Ureter (tissue), 1 donor: ENCODE measurements at places on chromosomes 3 and 15. TPM values are rescaled to one million over a fixed set of nuclear protein-coding genes. Genes with fewer than 3 reads are reported as not detected.

GRCh38 chr15:51460796-51461195 lies 119.3 kb downstream of the GLDN start:
- DNase-seq: no peak

DNA sequence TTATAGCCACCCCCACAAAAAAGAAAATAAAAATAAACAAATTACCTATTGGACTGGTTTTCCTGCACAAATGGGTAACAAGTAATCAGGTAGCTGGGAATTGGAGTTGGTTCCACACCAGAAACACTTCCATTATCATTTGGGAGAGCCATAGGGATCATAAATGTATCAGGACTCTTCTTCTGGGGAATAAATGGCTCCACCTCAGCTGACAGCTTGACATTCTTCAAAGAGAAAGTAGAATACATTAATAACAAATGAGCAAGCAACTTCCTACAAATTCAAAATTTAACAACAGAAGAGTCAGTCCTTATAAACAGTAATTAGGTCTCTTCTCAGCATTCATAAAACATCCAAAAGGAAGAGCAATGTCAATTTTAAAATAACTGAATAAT lies 8.7 kb downstream of the SECISBP2L start:
- DNase-seq: no peak

DNA sequence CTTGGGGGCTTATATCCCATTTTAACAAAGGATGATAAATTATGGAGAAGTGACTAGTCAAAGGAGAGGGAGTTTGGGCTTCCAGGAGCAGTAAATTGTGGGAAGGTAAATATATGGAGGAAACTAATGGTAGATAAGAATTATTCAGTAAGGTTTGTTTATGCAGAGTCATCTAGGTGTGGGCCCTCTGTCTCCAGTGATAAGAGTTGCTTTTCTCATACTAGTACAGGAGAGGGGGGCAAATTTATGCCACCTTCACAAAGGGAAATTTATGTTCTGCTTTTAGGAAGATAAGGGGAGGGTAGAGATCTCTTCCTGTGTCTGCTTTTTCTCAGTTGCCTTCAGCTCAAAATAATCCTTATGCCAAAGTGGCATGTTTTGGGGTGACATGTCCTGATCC lies 383.7 kb upstream of the PPP2R3A start:
- DNase-seq: no peak

DNA sequence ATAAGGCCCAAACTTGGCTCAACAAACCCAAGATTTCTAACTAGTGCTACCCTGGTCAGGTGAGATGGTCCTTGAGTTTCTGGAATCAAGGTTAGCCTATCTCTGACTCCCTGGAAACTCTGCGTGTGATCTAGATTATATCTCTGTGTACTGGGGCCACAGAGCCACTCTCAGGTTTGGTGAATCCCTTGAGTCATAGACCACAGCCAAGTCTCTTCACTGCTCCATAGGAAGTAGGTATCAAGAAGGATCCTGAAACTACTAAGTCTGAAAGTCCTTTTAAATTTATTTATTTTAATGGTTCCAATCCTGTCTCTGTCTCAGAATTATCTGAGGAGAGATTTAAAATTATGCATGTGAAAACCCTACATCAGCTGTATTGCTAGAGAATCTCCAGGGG lies 99.1 kb downstream of the TUSC7 start:
- no peak for DNase-seq

- peak; percentile 57 for DNase-seq
Measured at GRCh38 chr3:11482021-11482420, 161.7 kb downstream of the VGLL4 start.

The TMC3 gene
- 1.4 TPM for total RNA-seq

The ALDH1A3 gene
- total RNA-seq: 24.2 TPM

The C3orf52 gene
- total RNA-seq: 50.2 TPM

DNA sequence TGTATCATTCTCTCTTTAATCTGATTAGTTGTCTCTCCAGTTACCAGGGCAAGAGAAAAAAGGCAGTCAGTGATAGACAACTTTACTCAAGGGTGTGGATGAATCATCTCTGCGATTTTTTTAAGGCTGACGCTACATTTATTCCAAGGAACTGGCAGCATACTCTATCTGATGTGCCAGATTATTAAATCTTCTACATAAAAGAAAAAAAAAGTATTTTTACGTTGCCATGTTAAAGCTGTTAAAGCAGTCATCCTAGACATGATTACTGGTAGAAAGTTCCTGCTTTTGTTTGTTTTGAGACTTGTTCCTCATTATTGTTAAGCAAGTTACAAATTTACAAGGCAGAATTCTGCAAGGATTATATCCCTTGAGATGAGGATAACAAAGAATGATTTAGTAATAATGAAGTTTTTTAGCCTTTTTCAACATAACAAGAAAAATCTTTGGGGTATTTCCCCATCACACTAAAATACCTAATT lies 121.7 kb downstream of the CBLB start:
- DNase-seq: no peak

The CPN2 gene
- not detected for total RNA-seq

DNA sequence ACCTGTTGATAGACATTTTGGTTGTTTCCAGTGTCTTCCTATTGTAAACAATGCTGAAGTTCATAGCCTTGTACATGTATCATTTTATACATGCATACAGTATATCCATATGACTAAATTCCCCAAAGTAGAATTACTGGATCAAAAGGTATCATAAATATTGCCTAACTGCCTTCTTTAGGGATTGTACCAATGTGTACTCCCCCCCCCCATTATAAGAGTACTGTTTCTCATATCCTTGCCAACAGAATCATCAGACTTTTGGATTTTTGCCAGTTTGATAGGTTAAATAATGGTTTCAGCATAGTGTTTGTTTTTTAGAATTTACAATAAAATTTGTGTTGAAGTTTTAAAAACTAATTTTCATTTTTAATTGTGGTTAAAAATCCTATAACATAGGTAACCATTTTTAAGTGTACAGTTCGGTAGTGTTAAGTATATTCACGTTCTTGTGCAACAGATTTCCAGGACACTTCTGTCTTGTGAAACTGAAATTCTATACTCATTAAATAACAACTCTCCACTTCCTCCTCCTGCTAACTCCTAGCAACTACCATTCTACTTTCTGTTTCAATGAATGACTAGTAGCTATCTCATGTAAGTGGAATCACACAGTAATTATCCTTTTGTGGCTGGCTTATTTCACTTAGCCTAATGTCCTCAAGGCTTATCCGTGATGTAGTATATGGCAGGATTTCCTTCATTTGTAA lies 30.8 kb upstream of the MAP3K13 start:
- no peak for DNase-seq

- no peak for DNase-seq
Measured at GRCh38 chr3:169112153-169112892, 551.2 kb downstream of the MECOM start.

- DNase-seq: no peak
Measured at GRCh38 chr3:150238048-150238802, 169.9 kb upstream of the TSC22D2 start.

DNA sequence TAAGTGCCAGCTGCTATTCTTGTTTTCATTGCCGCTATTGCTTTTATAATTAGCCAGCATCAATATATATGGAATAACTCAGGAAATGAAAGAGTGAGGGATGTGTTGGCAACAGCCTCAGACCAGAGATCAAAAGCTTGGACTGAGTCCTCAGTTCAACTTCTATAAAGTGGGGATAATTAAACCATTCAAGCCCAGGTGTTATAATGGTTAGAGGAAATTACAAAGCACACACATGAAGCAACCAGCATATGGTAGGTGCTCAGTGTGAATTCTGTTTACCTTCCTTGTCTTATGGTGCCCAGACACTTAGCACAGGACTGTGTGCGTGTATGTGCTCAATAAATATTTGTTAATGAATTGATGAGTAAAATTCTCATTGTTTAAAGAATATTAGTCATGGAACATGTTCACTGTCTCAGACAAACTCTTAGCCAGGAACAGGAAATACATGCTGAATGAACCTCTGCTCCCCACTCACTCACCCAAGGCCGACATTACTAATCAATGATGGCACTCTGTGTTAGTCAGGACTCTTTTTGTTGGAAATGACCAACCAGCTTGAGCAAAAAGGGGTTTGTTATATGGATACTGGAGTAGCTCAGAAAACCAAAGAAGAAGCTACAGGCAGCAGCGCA lies 16.7 kb upstream of the CCDC174 start:
- DNase-seq: no peak

DNA sequence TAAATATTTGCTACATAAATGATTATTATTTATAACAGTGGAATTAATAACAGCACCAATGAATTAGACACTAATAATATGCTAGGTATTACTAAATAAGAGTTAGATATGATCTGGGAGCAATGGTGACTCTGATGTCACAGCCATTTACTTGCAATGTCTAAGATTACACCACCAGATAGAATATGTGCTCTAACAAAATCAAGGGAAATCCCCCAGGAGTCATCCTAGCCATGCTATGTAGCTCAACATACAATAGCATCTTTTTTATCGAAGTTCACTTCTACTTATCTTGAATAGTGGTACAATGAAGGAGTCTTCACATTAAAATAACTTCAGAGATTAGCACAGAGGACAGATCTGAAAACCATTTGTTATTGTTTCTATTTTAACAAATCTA lies 154.0 kb downstream of the FMN1 start:
- no peak for DNase-seq

DNA sequence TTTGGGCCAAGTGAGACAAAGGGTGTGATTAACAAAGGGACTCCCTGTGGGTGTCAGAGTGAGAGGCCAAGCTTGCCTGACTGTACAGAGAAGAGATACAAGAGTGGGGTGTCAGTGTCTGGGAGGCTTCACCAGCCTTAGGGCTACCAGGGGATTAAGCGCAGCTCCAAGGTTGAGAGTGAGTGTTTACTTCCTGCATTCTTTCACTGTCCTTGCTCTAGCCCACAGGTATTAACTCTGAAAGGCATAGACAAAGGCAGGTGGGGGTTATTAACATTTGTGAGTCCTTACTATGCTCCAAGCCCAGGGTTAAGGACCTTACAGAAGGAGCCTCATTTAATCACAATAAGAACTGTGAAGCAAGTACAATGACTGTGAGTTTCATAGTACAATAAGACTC lies 107.6 kb downstream of the IL20RB start:
- no peak for DNase-seq

The TRIM42 gene
- not detected for total RNA-seq

DNA sequence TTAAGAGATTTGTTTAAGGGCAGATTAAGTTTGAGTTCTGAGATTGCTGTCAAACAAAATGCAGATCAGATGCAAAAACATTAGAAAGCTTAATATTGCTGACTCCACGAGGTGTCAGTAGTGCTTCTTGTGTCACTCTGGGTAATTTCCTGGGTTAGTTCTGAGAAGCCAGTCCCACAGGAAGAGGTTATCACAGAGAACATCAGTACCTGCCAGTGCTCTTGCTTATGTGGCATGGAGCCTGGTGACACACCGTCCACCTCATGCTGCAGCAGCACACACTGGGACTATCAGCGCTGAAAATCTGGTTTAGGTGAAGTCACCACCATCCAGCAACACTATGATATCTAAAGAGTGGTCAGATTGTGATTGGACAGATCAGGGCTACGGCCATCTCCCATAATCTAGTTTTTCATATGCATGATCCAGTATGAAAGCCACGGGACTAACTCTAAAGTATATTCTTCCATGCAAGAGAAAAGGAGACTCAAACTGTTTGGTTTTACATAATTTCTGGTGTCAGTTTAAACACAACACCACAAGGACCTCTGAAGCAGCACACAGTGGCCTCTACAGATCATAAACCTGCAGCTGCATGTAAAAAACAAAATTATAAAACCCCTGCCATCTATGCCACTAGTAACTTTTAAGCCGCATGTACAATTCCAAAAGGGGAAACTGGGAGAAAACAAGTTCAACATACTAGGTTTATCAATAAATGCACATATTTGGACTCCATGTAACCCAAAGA lies 36.1 kb upstream of the MYO5C start:
- peak; percentile 56 for DNase-seq

The PPP1R14D gene
- total RNA-seq: not detected

The PIERCE2 gene
- total RNA-seq: 3.0 TPM

- no peak for DNase-seq
Measured at GRCh38 chr3:37907906-37908305, 46.2 kb downstream of the CTDSPL start.

- no peak for DNase-seq
Measured at GRCh38 chr15:93042691-93043378, 46.2 kb downstream of the RGMA start.

DNA sequence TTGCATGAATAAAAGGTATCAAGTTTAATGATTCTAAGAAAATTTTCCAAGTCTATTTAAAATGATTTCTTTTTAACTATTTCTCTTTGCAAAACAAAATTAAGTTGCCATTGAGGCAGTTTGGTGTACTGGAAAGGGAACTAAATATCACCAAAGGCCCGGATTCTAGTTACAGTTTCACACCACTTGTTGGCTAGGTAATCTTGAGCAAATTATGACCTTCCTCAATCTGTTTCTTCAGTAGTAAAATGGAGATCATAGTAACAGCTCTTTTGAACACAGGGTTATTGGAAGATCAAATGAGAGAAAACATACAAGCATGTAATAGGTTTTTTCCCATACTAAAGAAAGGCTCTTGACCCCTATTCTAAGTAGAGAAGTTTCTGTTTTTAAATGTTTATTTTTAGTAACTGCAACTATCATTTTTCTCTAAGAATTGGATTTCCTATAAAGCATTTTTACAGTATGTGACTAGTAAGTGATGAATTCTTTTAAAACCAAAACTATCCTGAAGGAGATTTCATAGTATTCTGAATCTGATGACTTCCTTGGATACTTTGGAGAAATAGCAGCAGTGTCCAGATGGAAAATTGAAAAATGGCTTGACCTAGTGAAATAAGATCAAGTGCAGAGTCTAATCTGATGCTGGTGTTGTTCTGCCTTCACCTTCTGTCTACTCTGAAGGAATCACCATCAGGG lies 15.7 kb downstream of the SCAANT1 start:
- DNase-seq: no peak

DNA sequence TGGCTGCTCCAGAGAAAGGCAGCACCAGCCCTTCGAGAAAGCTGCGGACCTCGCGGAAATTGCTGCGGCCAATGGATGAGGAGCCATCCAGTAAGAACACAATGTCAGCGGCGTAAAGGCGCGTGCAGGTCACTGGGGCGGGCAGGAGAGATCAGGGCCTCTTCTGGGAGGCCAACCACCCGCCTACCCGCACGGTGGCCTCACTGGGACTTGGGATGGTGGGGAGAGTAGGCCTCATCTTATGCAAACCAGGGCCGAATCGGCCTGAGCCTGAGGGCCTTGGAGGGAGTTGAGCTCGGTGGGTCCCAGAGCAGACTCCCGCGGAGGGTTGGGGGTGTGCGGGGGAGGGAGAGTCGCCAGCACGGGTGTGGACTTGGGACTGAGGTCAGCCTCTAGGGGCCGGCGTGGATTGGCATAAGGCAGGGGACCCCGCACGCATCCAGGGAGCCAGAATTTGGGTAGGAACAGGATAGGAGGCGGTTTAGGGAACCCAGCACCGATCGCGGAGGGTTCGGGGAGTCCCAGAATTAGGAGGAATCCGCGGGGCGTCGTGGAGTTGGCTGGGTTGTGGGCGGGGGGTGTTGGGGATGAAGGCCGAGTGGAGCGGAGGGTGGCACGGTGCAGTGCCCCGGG lies 596 bp downstream of the COL7A1 start:
- peak; percentile 47 for DNase-seq

GRCh38 chr3:87191641-87192040 lies 35.5 kb upstream of the CHMP2B start:
- DNase-seq: no peak
